Right renal cortex interstitium (tissue), 3 donors: ENCODE measurements at places on chromosomes 3 and 15. TPM values are rescaled to one million over a fixed set of nuclear protein-coding genes. Genes with fewer than 3 reads are reported as not detected.

DNA sequence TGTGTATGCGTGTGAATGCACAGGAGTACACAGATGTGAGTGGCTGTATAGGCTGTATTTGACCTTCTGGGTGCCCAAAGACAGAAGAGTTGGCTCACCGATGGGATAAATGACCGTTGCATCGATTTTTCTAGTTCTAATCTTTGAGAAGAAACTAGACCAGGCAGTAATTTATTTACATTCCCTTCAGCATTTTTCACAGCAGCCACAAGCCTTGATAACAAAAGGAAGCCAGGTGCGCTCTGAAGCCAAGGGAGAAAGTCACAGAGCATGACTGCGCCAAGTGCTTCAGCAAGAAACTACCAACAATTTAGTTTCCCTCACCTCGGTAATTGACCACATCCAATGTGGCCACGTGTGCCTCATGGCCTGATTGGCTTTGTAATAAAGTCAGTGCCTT is 5.9 kb upstream of the FAM3D start:
- DNase-seq: no peak

GRCh38 chr15:40398413-40398873 is 7.2 kb upstream of the IVD start:
- no peak for DNase-seq

GRCh38 chr3:104575634-104576033 is 791.1 kb upstream of the ALCAM start:
- DNase-seq: no peak

DNA sequence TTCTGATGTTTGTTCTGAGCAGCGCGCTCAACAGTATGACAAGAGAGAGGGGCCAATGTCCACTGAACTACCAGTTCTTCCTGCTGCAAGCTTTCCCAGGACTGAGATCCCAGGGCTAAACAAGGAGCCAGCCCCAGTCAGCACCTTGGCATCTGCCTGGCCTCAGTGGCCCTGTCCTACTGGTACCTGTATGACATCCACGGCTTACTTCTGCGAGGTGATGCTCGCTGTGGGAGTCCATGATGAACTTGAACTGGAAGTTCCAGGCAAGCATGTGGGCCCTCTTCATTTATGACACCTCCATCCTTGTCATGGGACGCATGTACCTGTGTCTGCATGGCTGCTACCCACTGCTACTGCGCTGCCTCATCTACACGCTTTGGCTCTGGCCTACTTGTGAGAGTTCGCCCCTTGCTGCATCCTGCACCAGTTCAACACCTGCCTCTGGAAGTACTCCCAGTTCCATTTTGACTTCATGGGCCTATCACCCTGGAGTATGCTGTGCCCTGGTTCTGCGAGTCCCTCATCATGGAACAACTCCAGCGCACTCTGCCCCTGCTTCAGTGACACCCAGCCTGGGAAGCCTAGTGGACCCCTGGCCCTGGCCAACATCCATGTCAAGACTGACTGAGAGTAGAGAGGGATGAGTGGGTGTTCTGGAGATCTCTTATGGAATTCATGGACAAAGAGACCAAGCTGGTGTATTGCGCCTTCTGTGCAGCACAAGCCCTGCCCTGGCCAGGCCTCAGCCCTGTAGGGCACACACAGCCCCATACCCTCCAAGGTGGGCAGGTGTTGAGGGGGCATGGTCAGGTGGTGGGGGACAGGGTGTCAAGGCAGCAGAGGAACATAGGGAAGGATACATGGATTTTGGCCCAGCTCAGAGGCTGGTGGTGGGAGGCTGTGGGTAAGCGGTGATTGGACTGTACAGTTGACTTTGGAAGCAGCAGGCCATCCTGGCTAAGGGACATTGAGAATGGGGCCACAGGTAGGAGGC is 246.8 kb downstream of the NLGN1 start:
- no peak for DNase-seq

GRCh38 chr3:107414325-107414964 is 37.2 kb downstream of the CCDC54 start:
- DNase-seq: no peak

The SNTN gene
- not detected for polyA plus RNA-seq

DNA sequence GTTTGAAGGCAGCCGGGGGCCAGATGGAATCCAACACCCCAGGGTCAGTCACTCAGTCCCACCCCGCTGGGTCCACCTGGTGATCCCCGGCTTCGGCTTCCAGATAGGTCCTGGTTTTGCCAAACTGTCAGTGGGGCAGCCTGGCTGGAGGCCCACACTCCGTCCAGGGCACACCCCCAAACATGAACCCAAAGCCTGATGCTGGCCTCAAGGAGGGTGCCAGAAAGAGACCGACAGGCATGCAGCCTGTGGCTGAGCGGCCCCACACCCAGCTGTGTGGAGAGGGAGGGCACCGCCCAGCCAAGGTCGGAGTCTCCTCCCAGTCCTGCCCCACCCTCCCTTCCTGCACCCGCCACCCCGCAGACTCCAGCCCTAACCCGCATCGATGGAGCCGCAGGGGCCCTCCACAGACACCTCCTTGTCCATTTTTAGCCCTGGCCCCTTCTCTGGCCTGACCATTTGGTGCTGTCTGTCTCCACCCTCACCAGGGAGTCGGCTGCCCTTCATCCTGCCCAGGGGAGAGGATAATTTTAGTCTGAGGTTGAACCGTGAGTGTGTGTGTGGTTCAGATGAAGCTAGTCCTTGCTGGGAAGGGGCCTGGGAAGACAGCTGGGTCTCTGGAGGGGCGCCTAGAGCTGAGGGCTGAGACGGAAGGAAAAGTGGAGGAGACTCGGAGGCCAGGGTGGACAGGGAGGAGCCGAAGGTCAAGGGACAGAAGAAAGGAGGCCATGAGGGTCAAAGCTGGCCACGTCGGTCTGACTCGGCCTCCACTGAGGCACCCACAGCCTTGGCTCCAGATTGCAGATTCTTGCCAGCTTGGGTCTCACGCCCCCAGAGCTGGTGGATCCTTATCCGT is 23.1 kb downstream of the TNK2 start:
- no peak for DNase-seq

DNA sequence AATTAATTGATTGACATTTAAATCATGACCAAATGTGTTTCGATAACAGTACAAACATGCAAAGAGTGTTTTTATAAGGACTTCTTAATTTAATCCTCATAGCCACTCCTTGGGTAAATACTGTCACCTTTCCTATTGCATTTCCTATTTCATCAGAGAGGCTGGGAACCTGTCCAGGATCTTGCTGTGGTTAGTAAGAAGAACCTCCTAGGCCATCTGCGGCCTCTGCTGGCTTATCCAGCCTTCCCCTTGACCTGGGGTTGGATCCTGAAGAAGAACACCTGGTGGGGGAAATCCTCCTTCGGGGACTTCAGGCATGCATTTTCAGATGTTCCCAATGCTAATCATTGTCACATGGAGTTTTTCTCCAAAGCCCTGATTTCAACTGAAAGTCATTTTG is 25.5 kb downstream of the GLDN start:
- DNase-seq: no peak

GRCh38 chr3:13139471-13140065 is 66.3 kb upstream of the IQSEC1 start:
- DNase-seq: no peak

The PDZRN3 gene
- polyA plus RNA-seq: 48.8 TPM

The CTXN2 gene
- polyA plus RNA-seq: not detected

DNA sequence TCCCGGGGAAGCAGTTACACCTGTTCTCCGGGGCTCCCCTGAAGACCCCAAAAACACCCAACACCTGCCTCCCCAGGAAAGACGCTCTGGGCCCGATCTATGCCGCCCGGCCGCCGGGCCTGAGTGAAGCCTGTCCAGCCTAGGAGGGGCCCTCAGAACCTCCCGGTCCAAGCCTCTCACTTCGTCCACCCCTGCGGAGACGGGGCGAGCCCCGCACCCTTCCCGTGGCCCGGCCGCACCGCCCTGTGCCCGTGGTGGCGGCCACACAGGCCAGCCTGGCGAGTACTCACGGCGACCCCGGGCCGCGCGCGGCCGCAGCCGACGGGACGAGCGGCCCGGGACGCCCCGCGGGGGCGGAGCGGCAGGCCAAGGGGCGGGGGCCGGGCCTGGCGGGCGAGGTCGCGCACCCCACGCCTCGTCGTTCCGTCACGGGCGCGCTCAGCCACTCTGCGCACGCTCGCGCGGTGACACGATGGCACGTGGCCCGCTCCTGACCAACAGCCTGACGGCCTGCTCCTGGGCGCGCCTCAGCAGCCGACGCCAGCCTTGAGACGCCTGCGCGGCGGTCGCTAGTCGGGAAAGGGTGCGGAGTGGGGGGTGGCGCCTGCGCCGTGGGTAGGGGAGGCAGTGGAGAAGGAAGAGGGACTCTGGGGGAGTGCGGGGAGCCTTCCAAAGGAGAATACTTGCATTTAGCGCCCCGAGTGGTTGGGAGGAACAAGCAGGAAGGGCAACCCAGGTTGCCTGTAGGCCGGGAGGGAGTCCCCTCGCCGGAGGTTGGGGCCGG is at the start of gene PARP6:
PARP6 (minus strand) TSS at position 342 of the 784 bp plus-strand sequence. CDS start 5,077 bp downstream, outside the sequence.
- peak; percentile 87 for DNase-seq

The ZNF80 gene
- not detected for polyA plus RNA-seq

DNA sequence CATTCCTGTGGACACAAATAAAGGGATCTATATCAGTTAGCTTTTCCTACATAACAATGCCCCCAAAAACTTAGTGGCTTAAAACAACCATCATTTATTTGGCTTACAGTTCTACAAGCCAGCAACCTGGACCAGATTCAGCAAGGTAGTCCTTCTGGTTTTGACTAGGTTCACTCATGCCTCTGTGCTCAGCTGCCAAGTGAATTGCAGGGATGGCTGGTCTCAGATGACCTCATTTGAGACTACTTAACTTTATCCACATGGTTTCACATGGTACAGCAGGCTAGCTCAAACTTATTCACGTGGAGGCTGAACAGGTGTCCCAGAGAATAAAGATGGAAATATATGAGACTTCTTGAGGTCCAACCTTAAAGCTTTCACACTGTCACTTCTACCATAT is 119.3 kb upstream of the BFSP2 start:
- peak; percentile 9 for DNase-seq

DNA sequence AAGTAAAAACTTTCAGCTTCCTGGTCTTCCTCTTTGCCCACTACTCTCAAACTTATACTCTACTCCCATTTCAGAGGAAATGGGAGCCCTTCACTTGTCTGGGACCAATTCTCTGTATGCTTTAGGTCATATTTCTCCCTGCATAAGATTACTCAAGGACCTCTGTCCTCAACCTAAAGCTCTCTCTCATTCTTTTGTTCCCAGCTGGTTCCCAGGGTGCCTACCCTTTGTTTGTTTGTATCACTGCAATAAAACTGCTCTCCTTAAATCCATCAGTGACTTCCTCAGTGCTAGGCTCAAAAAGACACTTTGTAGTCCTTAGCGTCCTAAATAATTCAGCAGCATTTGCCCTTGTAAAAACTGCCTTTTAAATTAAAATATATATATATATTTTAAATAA is 2.9 kb downstream of the NGRN start:
- no peak for DNase-seq

DNA sequence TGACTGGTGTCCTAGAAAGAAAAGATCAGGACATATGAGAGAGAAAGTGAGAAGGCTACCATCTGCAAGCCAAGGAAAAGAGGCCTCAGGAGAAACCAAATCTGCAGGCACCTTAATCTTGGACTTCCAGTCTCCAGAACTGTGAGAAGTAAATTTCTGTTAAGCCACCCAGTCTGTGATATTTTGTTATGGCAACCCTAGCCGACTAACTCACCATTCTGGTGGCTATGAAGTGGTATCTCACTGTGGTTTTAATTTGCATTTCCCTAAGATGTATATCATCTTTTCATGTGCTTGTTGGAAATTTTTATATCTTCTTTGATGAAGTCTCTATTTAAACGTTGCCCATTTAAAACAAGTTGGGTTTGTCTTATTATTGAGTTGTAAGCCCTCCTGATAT is 40.6 kb downstream of the ILDR1 start:
- no peak for DNase-seq
